CD4-positive, CD25-positive, alpha-beta regulatory T cell (primary cell): ENCODE measurements at places on chromosomes 5 and 9. TPM values are rescaled to one million over a fixed set of nuclear protein-coding genes. Genes with fewer than 3 reads are reported as not detected.

RPP25L gene
- 6.7 TPM for total RNA-seq

SHOC1 gene
- not detected for total RNA-seq

TRPM6 gene
- 0.17 TPM for total RNA-seq

OR1L8 gene
- not detected for total RNA-seq

STRBP gene
- total RNA-seq: 16.8 TPM

PCDHGB6 gene
- not detected for total RNA-seq

PCDHGB7 gene
- not detected for total RNA-seq

FIBCD1 gene
- not detected for total RNA-seq

SLCO6A1 gene
- not detected for total RNA-seq

TTC39B gene
- 42.7 TPM for total RNA-seq

FAM153A gene
- total RNA-seq: 31.8 TPM

EDIL3 gene
- total RNA-seq: not detected

KLF4 gene
- total RNA-seq: 4.0 TPM

TRIM7 gene
- 0.72 TPM for total RNA-seq

MAP1B gene
- total RNA-seq: 0.12 TPM

GLRA1 gene
- not detected for total RNA-seq

IL31RA gene
- not detected for total RNA-seq

MTX3 gene
- 18.1 TPM for total RNA-seq

KIAA1958 gene
- total RNA-seq: 3.1 TPM

PCDHGA7 gene
- not detected for total RNA-seq

IL13 gene
- total RNA-seq: 0.84 TPM

CER1 gene
- not detected for total RNA-seq

IFNA6 gene
- not detected for total RNA-seq

DNAH5 gene
- not detected for total RNA-seq

GABRP gene
- not detected for total RNA-seq

NOXA1 gene
- total RNA-seq: 3.8 TPM

PCDHA3 gene
- total RNA-seq: not detected

MARCOL gene
- not detected for total RNA-seq

ENTREP1 gene
- total RNA-seq: not detected

EFNA5 gene
- total RNA-seq: not detected

GABRB2 gene
- not detected for total RNA-seq

GRXCR2 gene
- total RNA-seq: not detected

MFAP3 gene
- 15.2 TPM for total RNA-seq

FUT7 gene
- 15.2 TPM for total RNA-seq

CCDC112 gene
- 2.3 TPM for total RNA-seq

PCDHAC2 gene
- not detected for total RNA-seq

BTNL3 gene
- total RNA-seq: not detected

KIF27 gene
- 2.9 TPM for total RNA-seq

AMBP gene
- total RNA-seq: not detected

FAM221B gene
- not detected for total RNA-seq

IFNA13 gene
- total RNA-seq: not detected

SLC27A6 gene
- total RNA-seq: not detected

RGS3 gene
- total RNA-seq: 12.6 TPM
